ENCODE measurements at places on chromosomes 4 and X.

GRCh38 chrX:109362101-109362500 is 119.8 kb downstream of the GUCY2F start:
- no peak for DNase-seq

- DNase-seq = no peak
Measured at GRCh38 chr4:6892190-6892908, 17.3 kb upstream of the TBC1D14 start.

- DNase-seq = no peak
Measured at GRCh38 chrX:39808471-39808917, 289.3 kb downstream of the BCOR start.

DNA sequence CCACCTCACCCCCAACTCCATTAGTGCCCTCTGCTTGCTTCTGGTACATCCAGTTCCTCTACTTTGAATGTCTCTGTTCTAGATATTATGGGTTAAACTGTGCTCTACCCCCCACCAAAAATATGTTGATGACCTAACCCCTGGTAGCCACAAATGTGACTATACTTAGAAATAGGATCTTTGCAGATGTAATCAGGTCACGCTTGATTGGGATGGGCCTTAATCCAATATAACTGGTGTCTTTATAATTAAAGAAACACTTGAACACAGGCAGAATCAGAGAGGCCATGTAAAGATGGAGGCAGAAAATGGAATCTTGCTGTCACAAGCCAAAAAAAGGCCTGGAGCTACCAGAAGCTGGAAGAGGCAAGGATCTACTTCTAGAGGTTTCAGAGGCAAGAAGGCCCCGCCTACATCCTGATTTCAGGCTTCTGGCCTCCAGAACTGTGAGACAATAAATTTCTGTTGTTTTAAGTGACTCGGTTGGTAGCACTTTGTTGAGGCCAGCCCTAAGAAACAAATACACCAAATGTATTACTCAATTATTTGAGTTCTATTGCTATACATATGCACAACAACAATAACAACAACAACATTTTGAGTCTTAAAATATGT is 220.0 kb downstream of the PPP3CA start:
- DNase-seq = no peak

GRCh38 chr4:31124008-31124585 is 403.9 kb downstream of the PCDH7 start:
- no peak for DNase-seq

- DNase-seq = no peak
Measured at GRCh38 chr4:78613522-78614321, 62.2 kb downstream of the ANXA3 start.

- DNase-seq = no peak
Measured at GRCh38 chr4:102598086-102598761, 97.1 kb downstream of the NFKB1 start.

- no peak for DNase-seq
Measured at GRCh38 chr4:138772366-138772765, 243.2 kb upstream of the NOCT start.

DNA sequence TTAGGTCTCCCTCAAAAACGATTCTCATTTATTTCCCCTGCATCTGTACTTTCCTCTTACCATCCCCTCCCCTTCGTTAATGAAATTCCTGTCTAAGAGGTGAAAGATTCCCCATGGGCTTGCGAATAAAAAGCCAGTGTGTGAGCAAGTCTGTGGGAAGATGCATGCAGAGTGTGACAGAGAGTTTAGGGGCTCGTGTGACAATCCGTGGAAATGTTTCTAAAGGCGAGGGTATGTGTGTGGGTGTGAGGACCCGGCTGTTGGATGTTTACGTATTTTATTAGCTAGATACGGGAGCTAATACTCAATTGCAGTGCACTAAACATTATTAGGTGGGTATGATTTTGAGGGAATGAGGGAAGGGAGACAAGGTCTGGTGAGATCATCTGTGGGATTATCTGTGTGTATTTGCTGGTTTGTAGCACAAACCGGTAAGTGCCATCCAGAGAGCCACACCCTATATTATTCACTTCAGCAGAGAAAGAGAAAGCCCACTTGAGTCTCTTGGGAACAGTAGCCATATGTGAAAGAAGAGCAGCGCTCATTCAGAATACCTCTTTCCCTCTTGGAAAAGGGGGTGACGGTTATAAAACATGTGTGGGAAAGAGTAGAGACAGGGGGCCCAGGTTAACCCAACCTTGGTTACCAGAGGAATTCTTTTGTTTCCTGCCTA is 893 bp upstream of the HOPX start:
- DNase-seq = no peak

DNA sequence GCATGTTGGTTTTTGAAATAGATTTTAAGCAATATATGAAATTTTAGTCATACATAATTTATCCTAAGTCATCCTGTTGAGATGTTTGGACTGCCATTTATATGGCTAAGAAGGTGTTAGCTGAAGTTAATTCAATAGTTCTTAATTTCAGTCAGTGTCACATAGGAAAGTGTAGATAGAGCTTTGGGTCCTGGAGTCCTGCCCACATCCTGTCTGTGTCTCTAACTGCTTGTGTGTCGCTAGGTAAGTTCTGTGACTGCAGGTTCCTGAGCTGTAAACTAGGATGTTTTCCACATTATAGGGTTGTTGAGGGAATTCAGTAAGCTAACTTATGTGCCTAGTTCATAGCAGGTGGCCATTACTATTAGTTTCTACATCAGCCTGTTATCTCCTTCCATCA is 20.7 kb downstream of the OFD1 start:
- no peak for DNase-seq

DNA sequence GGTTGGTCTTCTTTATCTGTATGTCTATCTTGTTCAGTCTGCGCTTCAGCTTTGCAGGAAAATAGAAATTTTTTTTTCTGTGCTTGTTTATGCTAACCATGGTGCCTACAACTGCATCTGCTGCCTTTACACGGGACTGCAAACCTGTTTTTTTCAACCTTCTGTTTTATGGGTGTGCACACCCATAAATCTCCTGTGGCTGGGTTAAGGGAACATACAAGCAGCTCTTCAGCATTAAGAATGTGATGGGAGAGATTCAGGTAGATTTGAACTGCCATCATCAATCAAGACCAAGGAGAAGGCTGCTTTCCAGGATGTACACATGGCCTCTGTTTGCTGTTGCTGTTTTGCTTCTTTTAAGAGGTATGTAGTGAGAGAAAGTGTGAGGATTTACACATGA is 502.9 kb downstream of the ANKRD50 start:
- no peak for DNase-seq

- DNase-seq = no peak
Measured at GRCh38 chr4:88843067-88843685, 145.5 kb upstream of the NAP1L5 start.

- DNase-seq = no peak
Measured at GRCh38 chrX:106698693-106699092, 27.8 kb upstream of the RNF128 start.

DNA sequence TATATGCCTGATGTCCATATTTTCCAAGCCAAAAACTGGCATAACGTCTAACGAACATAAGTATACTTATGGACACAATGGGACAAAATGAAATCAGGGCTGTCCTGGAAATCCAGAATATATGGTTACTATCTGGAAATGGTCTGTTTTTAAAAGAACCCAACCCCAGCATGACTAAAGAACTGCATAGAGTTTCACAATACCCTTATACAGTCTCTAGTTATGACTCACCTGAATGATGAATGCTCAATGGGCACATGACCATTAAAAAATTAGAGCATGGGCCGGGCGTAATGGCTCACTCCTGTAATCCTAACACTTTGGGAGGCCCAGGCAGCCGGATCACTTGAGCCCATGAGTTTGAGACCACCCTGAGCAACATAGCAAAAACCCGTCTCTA is 31.8 kb downstream of the AMMECR1 start:
- no peak for DNase-seq

DNA sequence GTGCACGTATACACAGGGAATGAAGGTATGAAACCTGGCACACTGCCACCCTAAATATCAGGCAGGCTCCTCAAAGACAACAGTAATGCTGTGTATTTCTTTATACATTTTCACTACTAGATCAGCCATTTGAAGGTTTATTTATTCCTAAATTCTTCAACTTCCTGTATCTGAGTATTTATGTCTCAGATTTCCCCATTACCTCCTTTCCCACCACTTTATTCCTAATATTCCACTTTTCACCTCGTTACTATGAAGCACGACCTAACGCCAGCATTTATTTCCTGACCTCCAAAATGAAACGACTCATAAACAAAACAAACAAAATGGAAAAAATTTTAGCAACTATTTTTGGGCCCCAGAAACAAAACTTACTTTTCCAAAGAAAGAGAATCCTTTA is 69.6 kb downstream of the MAML3 start:
- no peak for DNase-seq

- no peak for DNase-seq
Measured at GRCh38 chrX:31893525-31893924, 821.7 kb upstream of the FTHL17 start.

- DNase-seq = no peak
Measured at GRCh38 chrX:123909523-123909922, 49.7 kb downstream of the XIAP start.

DNA sequence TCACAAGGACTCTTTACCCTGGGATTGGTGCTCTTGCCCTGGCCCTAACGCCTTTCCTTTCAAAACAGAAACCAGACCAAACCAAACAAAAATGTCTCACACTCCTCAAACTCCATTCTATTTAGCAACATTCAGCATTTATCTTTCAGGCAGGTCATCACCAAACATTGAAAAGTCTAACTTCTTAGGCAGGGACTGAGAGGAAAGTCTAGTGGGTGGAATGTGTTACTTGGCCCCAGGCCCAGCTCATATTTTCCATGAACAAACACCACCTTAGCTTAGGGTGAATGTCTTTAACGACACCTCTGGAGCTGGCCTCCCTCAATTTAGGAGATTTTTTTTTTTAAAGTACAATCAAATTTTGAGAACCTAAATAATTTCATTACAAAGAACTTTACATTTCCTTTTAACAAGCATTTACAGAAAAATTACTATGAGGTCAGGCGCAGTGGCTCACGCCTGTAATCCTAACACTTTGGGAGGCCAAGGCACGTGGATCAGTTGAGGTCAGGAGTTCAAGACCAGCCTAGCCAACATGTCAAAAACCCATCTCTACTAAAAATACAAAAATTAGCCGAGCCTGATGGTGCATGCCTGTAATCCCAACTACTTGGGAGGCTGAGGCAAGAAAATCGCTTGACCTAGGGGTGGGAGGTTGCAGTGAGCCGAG is 10.2 kb upstream of the N4BP2 start:
- DNase-seq = no peak

- DNase-seq = no peak
Measured at GRCh38 chrX:148732743-148733142, 232.3 kb downstream of the AFF2 start.

- no peak for DNase-seq
Measured at GRCh38 chr4:111992351-111993168, 152.7 kb upstream of the FAM241A start.

DNA sequence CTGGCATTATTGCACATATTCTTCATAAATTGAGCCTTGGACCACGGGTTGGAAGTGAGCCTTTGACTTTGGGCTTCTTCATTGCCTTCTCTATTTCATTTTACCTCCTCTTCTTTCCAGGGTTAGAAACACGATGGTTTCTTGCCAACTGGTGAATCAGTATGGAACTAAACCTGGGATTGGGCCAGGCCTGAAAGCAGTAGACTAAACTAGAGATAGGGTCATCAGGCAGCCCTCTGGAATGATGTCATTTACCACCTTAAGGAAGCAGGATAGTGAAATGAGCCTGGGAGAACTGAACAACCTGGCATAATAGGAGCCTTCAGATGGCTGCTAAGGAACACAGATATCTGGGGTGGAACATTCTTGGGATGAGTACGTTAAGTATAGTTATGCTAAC is 67.5 kb upstream of the ATP8A1 start:
- no peak for DNase-seq

DNA sequence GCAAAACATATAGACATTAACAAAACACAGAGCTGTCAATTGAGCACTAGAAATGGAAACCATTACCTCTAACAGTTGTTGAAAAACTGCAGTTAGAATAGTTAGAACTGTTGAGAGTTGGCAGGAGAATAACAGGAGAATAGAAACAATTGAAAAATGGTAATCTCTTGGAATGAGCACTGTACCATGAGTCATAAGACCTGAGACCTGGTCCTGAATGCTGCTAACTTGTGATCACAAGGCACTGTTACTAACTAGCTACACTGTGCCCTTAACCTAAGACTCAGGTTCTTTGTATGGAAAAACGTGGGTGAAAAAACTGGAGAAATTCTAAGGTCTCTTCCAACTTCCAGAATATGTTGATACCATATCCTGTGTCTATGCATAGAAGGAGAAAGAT is 29.3 kb downstream of the FAM114A1 start:
- no peak for DNase-seq

DNA sequence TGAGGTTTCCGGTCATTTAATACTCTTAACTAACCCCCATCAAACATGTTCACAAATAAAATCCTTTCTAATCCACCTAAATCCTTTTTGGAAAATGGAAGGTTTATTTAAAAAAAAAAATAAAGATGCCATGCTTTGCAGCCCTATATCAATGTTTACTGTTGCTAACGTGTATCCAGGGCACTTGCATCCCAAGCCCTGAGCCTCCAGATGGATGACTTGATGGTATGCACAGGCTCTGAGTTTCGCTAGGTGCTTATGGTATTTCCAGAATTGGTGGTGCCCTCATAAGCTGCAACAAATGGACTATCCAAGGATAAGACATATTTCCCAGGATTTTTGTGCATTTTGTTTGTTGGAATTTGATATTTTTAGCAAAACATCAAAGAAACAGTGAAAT is 257.7 kb downstream of the PRDM5 start:
- no peak for DNase-seq

DNA sequence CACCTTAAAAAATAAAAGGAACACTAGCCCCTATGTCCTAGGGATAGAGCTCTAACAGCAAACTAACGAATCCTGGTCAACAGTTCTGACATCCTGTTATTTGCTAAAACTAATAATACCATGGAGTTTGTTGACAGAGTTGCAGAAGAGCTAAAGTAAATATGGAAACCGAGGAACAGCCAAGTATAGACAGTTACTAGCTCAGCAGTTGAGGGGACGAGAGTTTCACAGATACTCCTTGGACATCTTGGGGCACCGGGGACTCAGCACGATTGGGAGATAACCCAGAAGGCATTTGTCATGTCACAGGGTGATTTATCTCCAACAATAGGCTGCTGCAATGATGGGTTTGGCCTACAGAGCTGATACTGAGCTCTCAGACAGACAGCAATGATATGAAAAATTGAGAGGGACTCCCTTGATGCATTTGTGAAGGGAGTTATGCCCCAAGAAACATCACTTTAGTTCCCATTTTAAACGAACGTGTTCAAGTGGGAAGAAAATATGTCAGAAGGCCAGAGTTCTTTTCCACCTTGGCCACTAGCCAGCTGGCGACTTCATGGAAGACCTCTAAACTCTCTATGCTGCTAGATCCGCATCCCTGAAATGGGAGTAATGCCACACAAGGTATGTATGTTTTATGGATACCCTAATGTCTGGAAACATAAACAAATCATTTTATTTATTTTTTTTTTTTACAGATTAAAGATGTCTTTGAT is 48.6 kb downstream of the TSC22D3 start:
- no peak for DNase-seq
